ENCODE measurements at places on chromosomes 4 and X. TPM values are rescaled to one million over a fixed set of nuclear protein-coding genes. Genes with fewer than 3 reads are reported as not detected.
A peak's percentile ranks its signal among the peaks of the same experiment; 100 is the strongest.

DNA sequence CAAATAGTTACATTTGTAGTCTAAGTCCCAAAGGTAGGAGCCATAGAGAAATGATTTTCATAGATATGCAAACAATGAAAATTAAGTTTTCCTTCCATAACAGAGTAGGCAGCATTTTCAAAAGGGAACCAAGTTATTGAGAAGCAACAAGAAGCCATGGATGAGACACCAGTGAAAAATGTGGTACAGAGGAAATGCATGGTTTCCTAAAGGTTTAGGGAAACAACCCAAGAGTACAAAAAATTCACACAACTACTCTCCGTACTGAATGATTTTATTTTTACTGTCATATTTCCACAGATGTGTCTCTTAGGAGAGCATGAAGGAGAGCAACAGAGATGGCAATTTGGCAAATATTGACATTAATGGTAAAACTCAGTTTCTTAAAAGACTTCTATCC is 1408.9 kb upstream of the PCDH7 start:
- DNase-seq: no peak
- no peak overlapping the region for H3K4me3 ChIP-seq
- no peaks in the 10 kb centered on the region for H3K4me1 ChIP-seq
- H3K27ac ChIP-seq: no peak overlapping the region
- no peaks in the 10 kb centered on the region for H3K36me3 ChIP-seq

DNA sequence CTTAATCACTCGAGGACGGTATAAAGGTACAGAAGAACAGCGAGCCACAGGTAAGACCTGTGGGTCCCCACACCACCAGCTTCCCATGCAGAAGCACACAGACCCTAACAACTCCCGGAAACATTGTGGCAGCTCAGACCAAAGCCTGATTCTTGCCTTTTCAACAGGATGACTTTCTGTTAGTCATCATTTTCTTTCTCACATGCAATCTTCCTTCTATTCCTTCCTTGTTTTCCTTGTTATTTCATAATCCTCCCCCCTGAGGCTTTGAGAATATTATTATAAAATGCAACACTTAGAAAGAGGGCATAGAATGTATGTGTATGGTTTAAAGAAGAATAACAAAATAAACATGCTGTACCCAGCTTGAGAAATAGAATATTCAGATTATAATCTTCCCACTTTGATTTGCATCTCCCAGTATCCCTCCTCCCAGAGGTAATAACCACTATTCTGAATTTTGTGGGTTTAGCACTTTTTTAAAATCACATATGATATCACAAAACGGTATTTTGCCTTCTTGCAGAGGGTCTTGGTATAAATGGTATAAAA is 100.9 kb downstream of the FHDC1 start:
- peaks cover 39% of the 10 kb centered on the region for H3K27me3 ChIP-seq
- no peak overlapping the region for H3K27ac ChIP-seq
- no peak for DNase-seq
- no peak overlapping the region for H3K4me3 ChIP-seq

DNA sequence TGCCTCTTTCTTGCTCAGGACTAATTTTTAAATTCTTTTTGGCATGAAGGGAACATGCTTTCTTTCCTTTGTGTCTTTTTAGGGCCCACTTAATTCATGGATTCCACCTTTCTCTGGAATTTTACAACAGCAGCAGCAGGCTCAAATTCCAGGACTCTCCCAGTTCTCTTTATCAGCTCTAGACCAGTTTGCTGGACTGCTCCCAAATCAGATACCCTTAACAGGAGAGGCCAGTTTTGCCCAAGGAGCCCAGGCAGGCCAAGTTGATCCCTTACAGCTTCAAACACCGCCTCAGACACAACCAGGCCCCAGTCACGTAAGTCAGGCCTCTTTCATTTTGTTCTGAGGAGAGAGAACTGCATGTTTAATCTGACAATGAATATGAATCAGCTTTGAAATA is 2.3 kb downstream of the ODAM start:
- DNase-seq: no peak
- no peaks in the 10 kb centered on the region for H3K4me1 ChIP-seq
- no peak overlapping the region for H3K27ac ChIP-seq

DNA sequence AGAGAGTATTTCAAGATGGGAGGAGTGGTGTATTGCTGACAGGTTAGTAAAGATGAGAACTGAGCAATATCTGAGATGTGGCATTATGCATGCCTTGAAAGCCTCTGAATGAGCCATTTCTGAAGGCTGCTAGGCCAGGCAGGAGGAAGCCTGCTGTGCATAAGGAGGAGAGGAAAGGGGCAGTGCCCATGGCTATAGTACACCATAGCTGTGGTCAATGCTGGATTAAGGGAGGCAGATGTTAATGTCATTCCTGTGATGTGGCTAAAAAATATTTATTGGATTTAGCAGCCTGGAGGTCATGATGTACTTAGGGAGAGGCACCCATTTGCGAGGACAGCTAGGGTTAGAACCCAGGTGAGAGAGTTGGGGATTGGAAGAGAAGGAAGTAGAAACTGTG is 130.0 kb upstream of the LNX1 start:
- peaks cover 2% of the 10 kb centered on the region for H3K27me3 ChIP-seq
- no peak for DNase-seq
- H3K27ac ChIP-seq: no peak overlapping the region
- no peaks in the 10 kb centered on the region for H3K4me1 ChIP-seq

DNA sequence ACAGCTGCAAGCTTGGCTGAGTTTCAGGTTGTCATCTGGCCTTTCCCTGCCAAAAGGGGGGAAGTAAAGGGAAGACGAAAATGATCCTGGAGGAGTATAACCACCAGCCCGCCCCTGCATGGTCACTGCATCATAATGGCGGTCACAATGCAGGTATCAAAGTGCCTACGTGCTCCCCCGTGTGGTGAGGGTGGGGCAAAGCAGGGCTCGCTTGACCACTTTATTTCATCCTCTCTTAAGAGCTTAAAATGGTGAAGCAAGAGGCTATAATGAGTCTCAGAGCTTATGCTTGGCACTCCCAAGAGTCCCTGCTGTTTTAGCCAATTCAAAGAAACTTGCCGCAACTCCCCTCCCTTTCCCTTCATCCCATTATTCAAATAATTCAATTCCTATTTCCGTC is 105.6 kb downstream of the APOOL start:
- H3K27ac ChIP-seq: no peak overlapping the region
- no peaks in the 10 kb centered on the region for H3K4me1 ChIP-seq
- H3K36me3 ChIP-seq: no peaks in the 10 kb centered on the region
- H3K4me3 ChIP-seq: no peak overlapping the region
- H3K27me3 ChIP-seq: no peaks in the 10 kb centered on the region

GAGE12J gene
- total RNA-seq: not detected

DNA sequence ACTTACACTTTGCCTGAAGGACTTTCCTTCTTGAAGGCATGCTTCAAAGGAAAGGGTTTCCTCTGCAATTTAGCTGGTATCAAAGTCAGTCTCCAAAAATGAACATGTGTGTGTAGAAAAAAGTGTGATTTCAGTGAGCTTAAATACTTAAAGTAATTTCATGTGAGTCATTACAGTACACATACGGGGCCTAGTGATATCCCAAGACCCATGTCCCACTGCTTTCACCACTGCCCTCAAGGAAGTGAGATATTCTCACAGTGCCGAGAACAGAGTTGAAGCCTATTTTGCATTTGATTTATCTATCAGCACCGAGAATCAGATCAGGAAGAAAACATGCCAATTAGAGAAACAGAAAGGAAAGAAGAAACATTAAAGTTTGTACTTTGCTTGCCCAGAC is 61.0 kb downstream of the CHST7 start:
- peak overlapping the region; percentile 12 for H3K27ac ChIP-seq
- no peak for DNase-seq
- no peaks in the 10 kb centered on the region for H3K27me3 ChIP-seq
- H3K4me3 ChIP-seq: no peak overlapping the region

MAMLD1 gene
- 8.1 TPM for total RNA-seq

NRK gene
- not detected for total RNA-seq

AMER1 gene
- 4.1 TPM for total RNA-seq

RBM46 gene
- total RNA-seq: not detected

DCAF16 gene
- total RNA-seq: 56.4 TPM

PLRG1 gene
- total RNA-seq: 64.0 TPM

GYPB gene
- total RNA-seq: not detected

GRCh38 chrX:38513112-38513742 is 48.1 kb upstream of the TSPAN7 start:
- peaks cover 8% of the 10 kb centered on the region for H3K4me1 ChIP-seq
- no peaks in the 10 kb centered on the region for H3K27me3 ChIP-seq
- H3K27ac ChIP-seq: no peak overlapping the region
- no peak overlapping the region for H3K4me3 ChIP-seq

SH2D1A gene
- total RNA-seq: 47.0 TPM

GRCh38 chr4:60989141-60989540 is 211.0 kb upstream of the ADGRL3 start:
- H3K4me3 ChIP-seq: no peak overlapping the region
- no peaks in the 10 kb centered on the region for H3K27me3 ChIP-seq
- H3K27ac ChIP-seq: no peak overlapping the region
- no peaks in the 10 kb centered on the region for H3K4me1 ChIP-seq
- no peak for DNase-seq
- H3K36me3 ChIP-seq: no peaks in the 10 kb centered on the region

- H3K27ac ChIP-seq: no peak overlapping the region
- H3K4me1 ChIP-seq: peaks cover 30% of the 10 kb centered on the region
- no peak for DNase-seq
- no peak overlapping the region for H3K4me3 ChIP-seq
- no peaks in the 10 kb centered on the region for H3K27me3 ChIP-seq
Observed at GRCh38 chr4:98612318-98613250, 45.8 kb downstream of the TSPAN5 start.

DNA sequence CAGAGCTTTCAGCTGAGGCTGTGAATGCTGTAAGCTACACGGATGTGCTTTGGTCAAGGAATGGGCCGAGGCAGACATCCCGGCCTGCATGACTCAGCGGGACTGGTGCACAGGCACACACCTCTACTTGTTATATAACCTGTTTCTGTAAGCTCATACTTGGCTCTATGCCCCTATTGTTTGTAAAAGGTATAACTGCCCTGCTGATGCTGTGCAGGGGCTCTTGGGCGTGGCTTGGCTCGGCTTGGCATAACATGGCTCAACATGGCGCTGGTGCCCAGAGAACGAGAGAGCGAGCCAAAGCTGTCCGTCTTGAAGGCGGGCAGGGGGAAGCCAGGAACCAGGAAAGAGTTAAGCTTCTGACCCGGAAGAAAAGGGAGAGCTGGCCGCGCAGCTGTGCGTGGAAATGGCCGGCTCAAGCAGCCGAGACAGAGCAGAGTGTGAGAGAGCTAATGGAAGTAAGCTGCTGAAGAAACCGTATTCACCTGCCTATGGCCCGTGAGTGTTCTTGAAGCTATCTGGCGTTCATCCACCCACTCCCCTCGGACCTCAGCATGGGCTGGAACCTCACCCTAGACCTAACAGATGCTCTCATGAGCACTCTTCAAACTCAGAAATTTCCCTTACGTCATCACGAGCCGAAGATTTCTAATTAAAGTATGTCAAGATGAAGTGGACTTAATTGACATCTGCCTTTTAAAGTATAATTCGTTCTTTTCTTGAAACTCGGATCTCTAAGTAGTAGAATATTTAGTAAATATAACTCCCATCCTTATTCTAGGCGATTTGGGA is 286.3 kb upstream of the AGA start:
- no peak overlapping the region for H3K27ac ChIP-seq
- no peak for DNase-seq
- no peaks in the 10 kb centered on the region for H3K4me1 ChIP-seq
- H3K36me3 ChIP-seq: no peaks in the 10 kb centered on the region

GABRA4 gene
- not detected for total RNA-seq

GAR1 gene
- total RNA-seq: 29.9 TPM

LONRF3 gene
- 0.35 TPM for total RNA-seq

- peaks cover 9% of the 10 kb centered on the region for H3K4me1 ChIP-seq
- H3K4me3 ChIP-seq: peak overlapping the region; percentile 9
- H3K27ac ChIP-seq: peak overlapping the region; percentile 70
- H3K27me3 ChIP-seq: peaks cover 41% of the 10 kb centered on the region
- no peak for DNase-seq
Observed at GRCh38 chr4:76697129-76697803, 200.7 kb downstream of the SOWAHB start.

DNA sequence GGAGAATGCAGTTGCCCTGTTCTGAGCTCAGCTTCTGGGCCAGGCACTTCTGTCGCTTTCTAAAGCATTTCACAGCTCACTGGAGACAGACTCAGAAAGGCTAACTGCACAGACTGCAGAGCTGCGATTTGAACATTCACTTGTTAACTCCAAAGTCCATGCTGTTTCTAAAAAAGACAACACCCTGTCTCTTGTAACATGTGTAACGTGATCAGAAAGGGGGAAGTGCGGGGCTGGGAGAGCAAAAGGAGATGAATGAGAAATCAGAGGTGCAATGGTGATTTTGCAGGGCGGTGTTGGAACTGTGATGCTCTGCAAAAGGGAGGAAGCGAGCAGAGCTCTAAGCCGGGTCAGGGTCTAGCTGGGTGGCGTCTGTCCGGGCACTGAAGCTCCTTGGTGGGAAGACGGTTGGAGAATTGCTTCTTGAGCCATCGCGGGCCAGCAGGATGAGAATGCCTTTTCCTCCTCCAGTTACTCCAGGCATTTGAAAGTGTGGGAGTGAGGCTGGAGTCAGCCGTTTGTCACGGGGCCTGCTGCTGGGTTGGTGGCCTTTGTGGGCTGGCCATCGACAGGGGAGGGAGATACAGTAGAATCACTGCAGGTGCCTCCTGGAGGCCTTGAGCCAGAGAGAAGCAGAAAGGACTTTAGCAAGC is 20.3 kb downstream of the TBC1D14 start:
- H3K27ac ChIP-seq: no peak overlapping the region
- peaks cover 41% of the 10 kb centered on the region for H3K4me1 ChIP-seq
- H3K27me3 ChIP-seq: no peaks in the 10 kb centered on the region
- H3K4me3 ChIP-seq: no peak overlapping the region

GAGE13 gene
- not detected for total RNA-seq

DNA sequence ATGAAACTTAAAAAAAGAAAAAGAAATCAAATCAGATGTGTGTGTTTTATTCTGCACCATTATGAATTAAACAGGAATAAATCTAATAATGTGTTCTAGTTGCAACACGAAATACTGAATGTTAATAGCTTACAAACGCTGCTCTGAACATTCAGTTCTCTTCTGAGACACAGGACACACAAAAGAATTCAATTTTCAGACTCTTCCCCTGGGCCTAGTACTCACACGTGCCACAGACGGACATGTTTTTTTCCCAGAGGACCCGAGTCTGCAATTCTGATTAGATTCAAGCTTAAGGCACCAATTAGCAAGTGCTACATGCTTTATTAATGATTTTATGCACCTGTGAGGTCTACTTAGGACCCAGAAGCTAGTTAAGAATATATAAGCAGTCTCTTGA is 20.5 kb downstream of the C4orf54 start:
- peaks cover 29% of the 10 kb centered on the region for H3K27me3 ChIP-seq
- no peaks in the 10 kb centered on the region for H3K36me3 ChIP-seq
- peaks cover 6% of the 10 kb centered on the region for H3K4me1 ChIP-seq
- no peak overlapping the region for H3K27ac ChIP-seq

- H3K27me3 ChIP-seq: no peaks in the 10 kb centered on the region
- no peaks in the 10 kb centered on the region for H3K4me1 ChIP-seq
- H3K4me3 ChIP-seq: no peak overlapping the region
- H3K36me3 ChIP-seq: no peaks in the 10 kb centered on the region
- H3K27ac ChIP-seq: no peak overlapping the region
Observed at GRCh38 chr4:3780347-3781171, 14.4 kb downstream of the ADRA2C start.

All from activated CD8-positive, alpha-beta memory T cell treated with anti-CD3 and anti-CD28 coated beads, Interleukin-2, amount 10 ng/mL, durations not matched to agents 7 days and 5 days (primary cell).